Stomach (tissue), 19 donors: ENCODE measurements at places on chromosomes 3 and 15. TPM values are rescaled to one million over a fixed set of nuclear protein-coding genes. Genes with fewer than 3 reads are reported as not detected.

Gene SAMMSON
- not detected for total RNA-seq

Gene STRC
- 0.58 TPM for total RNA-seq

Gene IDH3A
- 42.9 TPM for total RNA-seq

Gene DTX3L
- total RNA-seq: 19.1 TPM

Gene IL16
- total RNA-seq: 21.0 TPM
